ENCODE measurements at places on chromosomes 4 and X. TPM values are rescaled to one million over a fixed set of nuclear protein-coding genes. Genes with fewer than 3 reads are reported as not detected.

PPP1R2C gene
- total RNA-seq, result not detected

RAB33A gene
- 2.0 TPM for total RNA-seq

CCSER1 gene
- 6.2 TPM for total RNA-seq

IBSP gene
- 0.12 TPM for total RNA-seq

TMEM131L gene
- total RNA-seq, result 40.6 TPM

SPANXN4 gene
- total RNA-seq, result not detected

CXCL8 gene
- 100 TPM for total RNA-seq

GUCY1B1 gene
- 36.9 TPM for total RNA-seq

ZFYVE28 gene
- total RNA-seq, result 8.3 TPM

RRH gene
- not detected for total RNA-seq

GLRA3 gene
- total RNA-seq, result 0.15 TPM

NCAPG gene
- 0.77 TPM for total RNA-seq

RPA4 gene
- 9.8 TPM for total RNA-seq

All from lung (tissue), 17 donors.